Muscle of arm (tissue), 14 donors: ENCODE measurements at places on chromosomes 2 and 18. TPM values are rescaled to one million over a fixed set of nuclear protein-coding genes. Genes with fewer than 3 reads are reported as not detected.

The RFTN2 gene
- 39.4 TPM for polyA plus RNA-seq

The TGFA gene
- polyA plus RNA-seq = 1.0 TPM

The SEC11C gene
- 6.1 TPM for polyA plus RNA-seq

The TGFBRAP1 gene
- polyA plus RNA-seq = 9.4 TPM

The CNTNAP5 gene
- not detected for polyA plus RNA-seq

The LYG1 gene
- 3.2 TPM for polyA plus RNA-seq

The FOXI3 gene
- 0.08 TPM for polyA plus RNA-seq

The ANKRD30BL gene
- polyA plus RNA-seq = not detected

The RBM44 gene
- 0.43 TPM for polyA plus RNA-seq

The MRPL30 gene
- 46.6 TPM for polyA plus RNA-seq

The EMX1 gene
- polyA plus RNA-seq = not detected

The MFSD6 gene
- 13.5 TPM for polyA plus RNA-seq

The MFF gene
- 80.7 TPM for polyA plus RNA-seq

The GCG gene
- polyA plus RNA-seq = 23.0 TPM

The TGOLN2 gene
- 70.7 TPM for polyA plus RNA-seq

The UGT1A8 gene
- polyA plus RNA-seq = not detected

The AQP12B gene
- polyA plus RNA-seq = 1.3 TPM

The EPC2 gene
- 26.3 TPM for polyA plus RNA-seq

The SLC9A2 gene
- polyA plus RNA-seq = not detected
